ENCODE measurements at places on chromosomes 3 and 15.
A peak's percentile ranks its signal among the peaks of the same experiment; 100 is the strongest.

GRCh38 chr3:170999737-171000242, 26.7 kb downstream of the SLC2A2 start:
- no peak for DNase-seq

DNA sequence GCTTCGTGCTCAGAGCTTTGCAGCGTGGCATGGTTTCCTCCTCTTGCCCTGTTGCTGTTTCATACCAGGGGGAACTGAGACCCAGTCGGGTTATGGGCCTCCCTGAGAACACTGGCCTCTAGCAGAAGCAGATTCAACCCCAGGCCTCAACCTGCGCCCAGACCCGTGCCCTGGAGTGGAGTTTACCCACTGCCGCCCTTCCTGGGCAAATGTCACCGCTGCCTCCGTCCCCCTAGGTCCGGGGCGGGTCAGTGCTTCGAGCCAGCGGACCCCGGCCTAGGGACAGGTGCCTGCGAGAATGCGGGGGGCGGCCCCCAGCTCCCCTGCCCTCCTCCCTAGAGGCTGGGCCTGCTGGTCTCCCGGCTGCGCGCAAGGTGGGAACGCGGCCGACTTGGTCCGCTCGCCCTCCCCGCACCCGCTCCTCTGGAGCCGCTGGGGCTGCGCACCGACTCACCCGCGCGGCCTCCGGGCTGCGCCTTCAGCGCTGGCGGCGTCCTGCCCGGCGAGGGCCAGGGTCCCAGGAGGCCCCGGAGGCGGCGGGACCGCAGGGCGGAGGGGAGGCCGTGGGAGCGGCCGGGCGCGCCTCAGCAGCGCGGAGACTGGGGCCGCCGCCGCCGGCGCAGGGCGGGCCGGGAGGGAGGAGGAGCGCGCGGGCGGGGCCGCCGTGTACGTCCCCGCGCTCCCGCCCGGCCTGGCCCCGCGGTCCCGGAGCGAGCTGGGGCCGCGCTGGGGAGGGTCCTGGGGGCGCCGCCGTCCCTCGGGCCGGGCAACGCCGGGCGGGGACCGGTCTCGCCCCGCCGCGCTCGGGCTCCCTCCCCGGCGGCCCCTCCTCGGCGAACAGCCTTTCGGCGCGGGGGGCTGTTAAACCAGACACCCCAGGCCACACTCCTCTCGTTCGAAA, at the start of gene PIGZ:
PIGZ (minus strand) TSS at position 601 of the 901 bp plus-strand sequence. CDS start 16,802 bp downstream, outside the sequence.
- DNase-seq: no peak

DNA sequence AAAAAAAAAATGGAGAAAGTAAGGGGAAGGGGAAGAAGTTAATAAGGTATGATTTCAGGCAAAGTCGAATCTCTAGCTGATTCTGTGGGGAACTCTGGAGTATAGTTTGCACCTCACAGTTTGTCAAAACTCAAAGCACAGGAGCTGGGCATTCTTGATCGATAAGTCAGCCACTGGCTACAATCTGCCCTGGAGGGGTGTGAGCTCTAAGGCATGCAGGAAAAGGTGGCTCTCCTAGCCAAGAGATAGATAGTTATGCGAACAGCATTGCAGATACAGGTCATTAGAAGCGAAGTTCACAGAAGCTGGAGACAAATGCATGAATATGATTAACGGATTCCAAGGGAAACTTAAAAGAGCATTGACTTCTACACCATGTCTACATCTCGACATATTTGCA, 952.6 kb downstream of the AGBL1 start:
- no peak for DNase-seq

DNA sequence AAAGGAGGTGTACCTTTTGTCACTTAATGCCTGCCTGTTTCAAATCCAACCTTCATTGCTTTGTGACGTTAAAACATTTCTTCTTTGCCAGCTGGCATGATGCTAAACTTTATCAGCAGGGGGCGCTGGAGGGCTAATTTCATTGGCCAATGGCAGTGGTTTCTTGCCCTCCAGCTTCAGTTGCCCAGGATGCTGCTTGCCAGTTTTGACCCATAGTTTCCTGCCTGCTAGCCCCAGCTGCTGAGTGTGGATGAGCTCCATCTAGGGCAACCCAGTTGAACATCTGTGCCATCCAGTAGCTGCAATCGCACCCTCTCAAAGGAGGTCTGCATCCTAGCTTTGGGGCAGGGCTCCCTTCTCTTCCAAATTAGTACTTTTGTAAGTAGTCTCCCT, 22.1 kb downstream of the ACKR2 start:
- peak; percentile 29 for DNase-seq

DNA sequence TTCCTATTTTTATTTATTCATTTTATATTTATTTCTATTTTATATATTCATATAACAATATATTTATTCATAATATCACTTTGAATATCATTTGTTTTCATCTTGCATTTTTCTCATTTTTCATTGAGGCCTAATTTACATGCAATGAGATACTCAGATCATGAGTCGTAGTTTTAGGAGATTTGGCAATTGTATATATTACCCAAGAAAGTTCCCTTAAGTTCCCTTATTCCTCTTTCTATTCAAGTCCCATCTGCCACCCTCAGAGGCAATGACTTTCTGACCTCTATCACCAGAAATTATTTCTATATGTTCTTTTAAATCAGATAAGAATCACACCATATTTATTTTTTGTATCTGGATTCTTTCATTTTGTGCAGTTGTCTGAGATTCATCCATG, 329.1 kb upstream of the TPRG1 start:
- no peak for DNase-seq
